ENCODE measurements at places on chromosomes 3 and 15.

DNA sequence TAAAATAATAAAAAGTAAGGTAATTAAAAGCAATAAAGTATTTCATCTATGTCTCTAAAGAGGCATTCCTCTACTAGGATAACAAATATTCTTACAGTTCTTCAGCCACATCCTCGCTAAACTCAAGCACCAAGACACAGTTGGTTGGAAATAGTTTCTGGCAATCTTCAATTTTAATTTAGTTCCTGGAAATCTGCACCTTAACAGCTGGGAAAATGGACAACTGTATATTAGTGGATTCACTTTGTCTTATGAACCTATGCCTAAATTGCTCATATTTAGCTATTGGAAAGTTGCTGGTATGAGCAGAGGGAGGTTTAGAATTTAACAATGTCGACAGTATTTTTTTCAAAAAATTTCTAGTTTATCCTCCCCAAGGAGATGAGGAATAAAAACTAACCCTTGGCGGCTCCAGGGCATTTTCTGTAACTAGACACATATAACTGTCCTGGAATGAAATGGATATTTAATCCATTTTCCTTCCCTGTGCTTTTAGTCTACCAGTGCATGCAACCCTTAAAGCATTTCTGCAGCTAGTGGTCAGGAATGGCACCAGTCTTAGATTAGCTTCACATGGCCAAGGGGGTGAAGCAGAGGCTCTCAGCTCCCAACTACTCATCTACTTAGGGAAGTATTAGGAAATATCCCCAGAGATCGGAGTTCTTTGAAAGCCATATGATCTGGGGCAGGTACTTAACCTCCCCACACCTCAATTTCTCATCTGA, 290.0 kb upstream of the THBS1 start:
- no peak for DNase-seq

GRCh38 chr3:94280958-94281357, 218.1 kb downstream of the NSUN3 start:
- no peak for DNase-seq

DNA sequence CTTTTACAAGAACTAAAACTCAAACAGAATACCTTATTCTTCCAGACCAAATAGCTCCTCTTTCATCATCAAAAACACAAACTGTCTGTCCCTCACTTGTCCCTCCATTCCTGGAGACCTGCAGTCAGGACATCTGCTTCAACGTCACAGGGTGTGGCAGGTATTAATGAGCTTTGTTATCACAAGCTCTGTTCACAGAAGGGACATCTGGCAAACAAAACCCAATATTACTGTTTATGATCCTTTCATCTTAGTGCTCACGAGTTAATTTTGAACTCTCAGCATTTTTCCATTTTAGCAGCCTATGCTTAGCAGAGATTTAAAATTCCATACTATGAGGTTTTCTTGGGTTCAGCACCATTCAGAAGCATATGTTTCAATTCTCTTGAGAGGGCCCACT, 32.9 kb downstream of the AP3S2 start:
- no peak for DNase-seq

- DNase-seq = no peak
Observed at GRCh38 chr3:56294286-56294685, 174.0 kb downstream of the ERC2 start.

DNA sequence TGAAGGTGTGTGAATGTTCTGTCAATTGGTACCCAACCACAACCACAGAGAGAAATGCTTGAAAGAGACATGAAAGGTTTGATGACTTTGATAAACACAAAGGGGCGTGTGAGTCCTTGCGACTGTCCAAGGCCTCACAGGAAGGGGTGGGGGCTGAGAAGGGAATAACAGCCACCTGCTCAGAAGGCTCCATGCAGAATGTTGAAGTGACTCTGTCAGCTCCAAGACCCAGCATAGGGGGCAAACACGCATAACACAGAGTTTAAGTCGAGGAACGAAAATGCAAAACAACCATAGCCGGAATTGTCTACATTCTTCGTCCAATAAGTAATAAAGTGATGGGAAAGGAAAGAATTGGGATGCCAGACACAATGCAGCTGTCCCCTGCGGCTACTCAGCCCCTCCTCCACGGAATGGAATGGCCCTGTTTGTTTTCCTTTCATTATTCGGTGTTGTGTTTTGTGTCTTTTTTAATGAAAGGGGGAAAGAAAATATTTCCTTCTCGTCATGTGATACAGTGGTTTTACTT, 19.9 kb downstream of the TMEM212 start:
- DNase-seq = no peak

DNA sequence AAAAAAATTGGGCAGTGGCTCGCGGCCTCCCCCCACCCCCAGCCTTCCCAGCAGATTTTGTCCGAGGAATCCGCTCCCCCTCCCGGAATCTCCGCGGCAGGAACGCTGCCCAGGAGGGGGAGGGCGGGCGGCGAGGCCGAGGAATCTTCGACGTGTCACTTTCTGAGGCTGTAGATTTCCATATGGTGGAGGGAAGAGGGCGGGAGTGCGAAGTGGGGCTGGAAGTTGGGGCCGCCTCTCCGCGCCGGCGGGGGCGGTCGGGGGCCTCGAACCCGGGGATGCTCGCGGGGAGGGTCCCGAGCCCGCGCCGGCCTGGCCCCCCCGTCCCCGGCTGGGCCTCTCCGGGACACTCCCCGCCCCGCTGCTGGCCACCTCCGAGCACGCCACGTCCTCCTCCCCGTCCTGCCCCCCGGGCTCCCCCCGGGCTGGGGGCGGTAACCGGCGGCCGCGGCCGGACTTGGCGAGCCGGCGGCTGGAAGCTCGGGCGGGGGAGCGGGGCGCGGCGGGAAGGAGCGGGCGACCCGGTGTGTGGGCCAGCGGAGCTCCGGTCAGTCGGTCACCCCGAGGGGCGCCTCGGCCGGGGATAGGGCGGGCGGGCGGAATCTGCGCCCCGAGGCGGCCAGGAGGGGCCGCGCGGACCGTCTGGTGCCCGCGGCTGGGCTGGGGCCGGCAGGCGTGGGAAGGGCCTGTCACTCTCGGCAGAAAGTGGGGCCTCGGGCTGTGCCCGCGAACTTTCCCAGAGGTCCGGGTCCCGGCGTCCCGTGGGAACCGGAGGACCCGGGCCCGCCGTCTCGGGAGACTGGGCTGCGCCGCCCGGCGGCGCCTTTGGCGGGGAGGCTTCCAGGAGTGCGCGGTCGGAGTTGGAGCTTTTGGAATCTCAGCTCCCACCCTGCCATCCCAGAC, 951 bp downstream of the FNDC3B start:
- peak; percentile 3 for DNase-seq

Measured in activated effector memory CD4-positive, alpha-beta T cell treated with Interleukin-2 at 50 U/mL for 16 hours (primary cell).